Lower lobe of right lung (tissue), 2 donors: ENCODE measurements at places on chromosomes 6 and 20. TPM values are rescaled to one million over a fixed set of nuclear protein-coding genes. Genes with fewer than 3 reads are reported as not detected.

MEP1A gene
- total RNA-seq, result 0.41 TPM

RIPPLY2 gene
- total RNA-seq, result not detected

CAP2 gene
- total RNA-seq, result 4.7 TPM

CTAGE9 gene
- not detected for total RNA-seq

PCIF1 gene
- total RNA-seq, result 34.7 TPM

DDO gene
- 10.8 TPM for total RNA-seq

ID4 gene
- total RNA-seq, result 27.8 TPM

HLA-DOB gene
- 0.95 TPM for total RNA-seq

LRRC1 gene
- 13.4 TPM for total RNA-seq

CTCFL gene
- total RNA-seq, result not detected

OR2J3 gene
- total RNA-seq, result not detected

PRL gene
- not detected for total RNA-seq

RAB44 gene
- total RNA-seq, result 0.95 TPM

PIM1 gene
- total RNA-seq, result 56.8 TPM

SERINC3 gene
- total RNA-seq, result 133 TPM

SLC35F1 gene
- total RNA-seq, result 0.30 TPM

RCAN2 gene
- total RNA-seq, result 9.0 TPM

CGA gene
- total RNA-seq, result not detected

AGER gene
- total RNA-seq, result 882 TPM

COL9A1 gene
- not detected for total RNA-seq

SAMD3 gene
- total RNA-seq, result 5.5 TPM

DEF6 gene
- total RNA-seq, result 21.5 TPM

OR2H1 gene
- not detected for total RNA-seq

RING1 gene
- total RNA-seq, result 43.1 TPM

GRCh38 chr20:7155794-7156193 is 388.3 kb downstream of the BMP2 start:
- DNase-seq, result no peak

DNA sequence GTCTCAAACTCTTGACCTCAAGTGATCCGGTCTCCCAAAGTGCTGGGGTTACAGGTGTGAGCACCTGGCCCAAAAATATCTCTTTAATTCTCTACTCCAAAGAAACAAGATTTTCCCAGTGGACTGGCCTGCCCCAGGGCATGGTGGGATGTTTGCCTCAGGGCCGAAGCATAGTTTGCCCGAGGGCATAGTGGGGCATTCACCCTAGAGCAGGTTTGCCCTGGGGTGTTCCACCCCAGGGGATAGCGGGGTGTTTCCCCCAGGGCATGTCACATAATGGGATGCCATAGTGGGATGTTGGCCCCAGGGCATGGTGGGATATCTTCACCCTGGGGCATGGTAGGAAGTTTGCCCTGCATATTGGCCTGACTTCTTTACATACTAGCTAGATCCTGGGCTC is 97.2 kb downstream of the VEGFA start:
- DNase-seq, result peak; percentile 10

GRCh38 chr20:37690626-37691369 is 3.0 kb upstream of the CTNNBL1 start:
- no peak for DNase-seq

- no peak for DNase-seq
These were observed 47.6 kb upstream of the SMLR1 start for GRCh38 chr6:130779658-130780033.

DNA sequence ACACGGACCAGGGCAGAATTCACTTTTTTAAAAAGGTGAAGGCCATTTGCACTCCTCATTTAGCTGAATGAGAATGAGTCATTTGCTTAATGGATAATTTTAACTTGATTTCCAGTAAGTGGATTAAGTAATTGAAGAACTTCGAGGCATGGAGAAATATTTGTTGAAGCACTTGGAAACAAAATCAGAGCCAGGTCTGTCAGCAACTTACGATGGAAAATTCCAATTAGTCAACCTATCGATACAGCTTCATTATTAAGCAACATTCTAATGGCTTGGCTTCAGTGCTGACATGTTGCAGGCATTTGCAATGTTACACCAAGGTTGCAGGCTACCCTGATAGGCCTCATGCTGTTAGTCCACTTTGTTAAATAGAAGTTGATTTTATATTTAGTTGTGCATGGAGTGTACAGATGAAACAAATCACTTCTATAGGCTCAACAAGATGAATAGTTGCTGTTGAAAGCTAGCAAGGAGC is 423.5 kb upstream of the SLC35B3 start:
- DNase-seq, result no peak

DNA sequence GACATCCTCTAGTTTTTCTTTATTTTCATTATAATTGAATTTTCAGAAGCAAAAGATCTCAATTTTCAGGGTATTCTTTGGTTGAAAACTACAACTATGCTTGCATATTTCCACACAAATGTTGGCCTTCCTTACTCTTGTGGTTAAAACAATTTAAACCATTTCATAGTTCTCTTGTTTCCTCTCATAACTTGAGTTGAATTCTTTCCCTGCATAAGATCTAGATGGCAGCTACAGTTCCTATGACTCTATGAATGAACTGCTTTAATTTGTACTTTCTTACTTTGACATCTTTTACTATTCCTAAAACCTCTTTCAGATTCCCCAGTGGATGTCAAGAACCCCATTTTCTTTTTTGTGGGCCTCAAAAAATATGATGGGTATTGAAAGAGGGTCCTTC is 564.5 kb downstream of the NKAIN2 start:
- DNase-seq, result no peak

GRCh38 chr6:19032591-19033295 is 645.6 kb downstream of the RNF144B start:
- no peak for DNase-seq

DNA sequence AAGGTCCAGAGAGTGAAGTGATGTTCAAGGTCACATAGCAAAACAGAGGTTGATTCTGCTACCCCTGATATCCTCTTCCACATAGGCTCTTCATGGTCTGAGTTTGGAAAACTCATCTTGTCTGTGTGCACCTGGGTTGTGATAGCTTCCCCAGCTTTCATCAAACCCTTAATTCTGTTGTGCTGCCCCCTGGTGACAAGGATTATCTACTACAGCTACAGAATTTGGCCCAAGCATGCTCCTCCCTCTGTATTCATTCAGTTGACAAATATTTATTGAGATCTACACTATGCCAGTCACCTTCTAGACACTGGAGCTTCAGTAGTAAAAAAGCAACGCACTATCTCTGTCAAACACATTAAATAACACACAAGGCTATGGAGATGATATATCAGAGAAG is 50.4 kb downstream of the SMPDL3A start:
- no peak for DNase-seq

GRCh38 chr6:3893917-3894316 is 44.7 kb downstream of the FAM50B start:
- no peak for DNase-seq

DNA sequence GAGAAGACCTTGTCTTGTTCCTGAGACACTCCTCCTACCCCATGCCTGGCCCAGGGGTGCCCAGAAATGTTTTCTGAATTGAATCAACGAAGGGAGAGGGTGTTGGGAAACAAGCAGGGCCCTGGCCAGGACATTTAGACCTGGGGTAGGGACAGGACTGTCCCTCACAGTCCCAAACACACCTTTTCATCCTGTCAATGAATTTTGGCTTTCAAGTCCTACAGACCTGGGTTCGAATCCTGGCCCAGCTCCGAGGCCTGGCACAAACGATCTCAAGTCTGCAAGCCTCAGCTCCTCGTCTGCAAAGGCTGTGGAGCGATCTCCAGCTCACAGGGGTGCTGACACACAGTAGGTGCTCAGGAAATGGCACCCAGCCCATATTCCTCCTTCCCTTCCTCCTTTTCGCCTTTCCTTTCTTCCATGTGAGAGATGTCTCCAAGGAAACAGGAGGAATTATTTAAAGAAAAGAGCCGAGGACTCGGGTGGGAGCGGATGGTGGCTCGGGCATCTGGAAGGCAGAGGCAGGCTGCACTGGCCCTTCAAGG is 7.3 kb upstream of the DLGAP4 start:
- DNase-seq, result no peak

- no peak for DNase-seq
These were observed 20.4 kb downstream of the TAF11 start for GRCh38 chr6:34867484-34867883.

GRCh38 chr6:88843040-88843439 is 120.4 kb downstream of the RNGTT start:
- DNase-seq, result no peak

DNA sequence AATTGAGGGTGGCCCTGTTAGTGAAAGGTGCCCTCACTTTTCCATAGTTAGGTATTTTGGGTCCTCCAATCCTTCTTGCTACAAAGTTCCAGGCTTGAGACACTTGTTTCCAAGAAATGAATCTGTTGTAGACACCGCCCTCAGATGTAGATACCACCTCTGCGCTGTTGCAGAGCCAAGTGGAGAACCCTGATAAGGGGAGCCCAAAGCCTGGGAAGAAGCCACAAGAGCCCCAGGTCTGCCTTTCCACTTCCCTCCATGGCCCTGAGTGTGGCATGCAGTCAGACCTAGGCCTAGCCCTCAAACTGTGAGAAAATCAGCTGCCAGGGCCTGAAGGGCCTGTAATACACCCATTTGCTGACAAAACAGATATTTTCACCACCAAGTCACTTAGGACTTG is 37.1 kb downstream of the DTD1 start:
- no peak for DNase-seq

DNA sequence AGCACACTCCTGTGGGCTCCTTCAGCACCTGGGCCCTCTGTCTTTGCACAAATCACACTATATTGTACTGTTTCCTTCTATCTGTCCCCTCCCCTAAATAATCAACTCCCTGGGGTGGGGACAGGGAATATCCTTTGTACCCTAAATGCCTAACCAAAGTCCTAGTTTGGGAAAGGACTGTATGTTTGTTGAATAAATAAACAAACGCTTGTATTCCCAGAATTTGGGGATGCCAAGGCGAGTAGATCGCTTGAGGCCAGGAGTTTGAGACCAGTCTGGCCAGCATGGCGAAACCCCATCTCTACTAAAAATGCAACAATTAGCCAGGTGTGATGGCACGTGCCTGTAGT is 322.7 kb downstream of the SYNE1 start:
- no peak for DNase-seq

- no peak for DNase-seq
These were observed 18.4 kb upstream of the RBBP8NL start for GRCh38 chr20:62445553-62446340.

GRCh38 chr6:49766762-49767161 is 20.3 kb downstream of the PGK2 start:
- DNase-seq, result no peak

GRCh38 chr6:42783876-42784642 is 2.2 kb downstream of the BICRAL start:
- no peak for DNase-seq

- no peak for DNase-seq
These were observed 11.0 kb downstream of the OTOR start for GRCh38 chr20:16759181-16759563.

DNA sequence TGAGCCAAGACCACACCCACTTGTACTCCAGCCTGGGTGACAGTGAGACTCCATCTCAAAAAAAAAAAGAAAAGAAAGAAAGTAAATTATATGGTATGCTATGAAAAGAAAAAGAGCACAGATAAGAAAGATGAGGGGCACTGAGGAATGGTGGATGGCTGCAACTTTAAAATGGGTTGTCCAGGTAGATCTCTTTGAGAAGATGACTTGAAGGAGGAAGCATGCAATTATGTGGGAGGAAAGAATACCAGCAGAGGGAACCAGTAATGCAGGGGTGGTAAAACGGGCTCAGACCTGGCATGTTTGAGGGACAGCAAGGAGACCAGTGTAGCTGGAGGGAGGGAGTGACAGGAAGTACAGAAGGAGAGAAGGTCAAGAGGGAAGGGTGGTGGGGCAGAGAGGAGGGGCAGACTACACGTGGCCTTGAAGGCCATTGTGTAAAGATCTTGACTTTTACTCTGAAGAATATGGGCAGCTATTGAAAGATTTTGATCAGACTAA is 22.3 kb downstream of the LINC00237 start:
- DNase-seq, result no peak

GRCh38 chr6:17202526-17202925 is 78.6 kb upstream of the RBM24 start:
- DNase-seq, result no peak

- DNase-seq, result no peak
These were observed 103.6 kb upstream of the KCNK16 start for GRCh38 chr6:39426073-39426456.

DNA sequence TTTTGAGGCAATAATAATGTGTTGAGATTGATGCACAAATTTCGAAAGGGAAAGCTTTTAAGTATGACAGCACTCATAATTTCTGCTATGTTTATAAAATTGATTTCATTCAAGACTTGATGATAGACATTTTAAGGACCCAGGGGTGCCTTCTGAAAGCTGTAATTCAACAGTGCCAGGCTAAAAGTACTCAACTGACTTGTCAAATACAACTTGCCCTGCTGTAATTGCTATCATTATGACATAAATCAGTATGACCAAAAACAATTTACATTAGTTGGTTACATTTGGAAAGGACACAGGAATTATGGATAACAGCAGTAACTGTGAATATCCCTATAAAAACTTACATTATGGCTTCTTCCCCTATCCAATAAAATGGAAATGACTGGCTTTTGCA is 178.9 kb downstream of the MMUT start:
- no peak for DNase-seq

DNA sequence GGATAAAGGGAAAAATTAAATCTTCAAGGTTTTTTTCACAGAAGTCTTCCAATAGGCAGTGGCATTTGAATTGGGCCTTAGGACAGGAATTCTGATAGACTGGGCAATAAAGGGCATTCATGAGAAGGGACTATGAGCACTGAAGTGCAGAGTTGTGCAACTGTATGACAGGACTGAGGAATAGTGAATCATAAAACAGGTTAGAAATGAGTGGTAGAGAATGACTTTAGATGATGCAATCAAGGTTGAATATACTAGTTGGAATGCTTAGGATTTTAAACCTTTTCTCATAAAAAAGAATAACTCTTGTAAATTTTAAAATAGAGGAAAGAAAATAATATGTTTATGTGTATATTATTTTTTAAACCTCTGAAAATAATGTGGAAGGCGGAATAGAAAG is 944.7 kb downstream of the PHF3 start:
- no peak for DNase-seq

DNA sequence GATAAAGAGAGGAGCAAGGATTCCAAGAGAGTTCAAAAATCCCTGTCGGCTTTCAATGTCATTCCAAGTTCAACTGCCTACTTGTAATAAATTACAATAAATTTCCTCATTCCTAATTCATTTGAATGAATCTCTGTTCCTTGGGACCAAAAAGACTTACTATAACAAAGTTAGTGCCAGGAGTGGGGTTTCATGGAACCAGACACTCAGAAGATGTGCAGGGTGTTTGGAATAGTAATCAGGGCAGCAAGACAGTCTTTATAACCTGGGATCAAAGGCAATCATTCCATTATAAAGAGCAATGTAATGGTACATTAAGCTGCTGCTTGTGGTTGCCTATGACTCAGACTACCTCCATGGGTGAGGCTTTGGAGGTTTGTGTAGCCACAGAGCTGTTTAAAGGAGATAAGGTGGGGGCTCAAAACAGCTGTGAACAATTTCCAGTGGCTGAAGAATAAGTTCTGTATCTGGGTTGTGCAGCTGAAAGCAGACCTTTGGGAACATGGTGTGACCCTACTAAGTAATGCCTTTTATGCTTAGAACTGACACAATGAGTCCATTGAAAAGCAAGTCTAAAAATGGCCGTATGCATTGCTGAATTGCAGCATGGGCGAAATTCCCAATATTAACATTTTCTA is 159.9 kb downstream of the LINC00237 start:
- no peak for DNase-seq

GRCh38 chr20:41094353-41095055 is 42.8 kb upstream of the PLCG1 start:
- DNase-seq, result no peak
